SK-N-SH (cell line): ENCODE measurements at places on chromosomes 11 and 22. TPM values are rescaled to one million over a fixed set of nuclear protein-coding genes. Genes with fewer than 3 reads are reported as not detected.
A peak's percentile ranks its signal among the peaks of the same experiment; 100 is the strongest.

Gene ZDHHC13
- polyA plus RNA-seq = 8.2 and 10.2 TPM in 2 replicates

Gene APOL1
- 0.42 and 0.56 TPM in 2 replicates for polyA plus RNA-seq

DNA sequence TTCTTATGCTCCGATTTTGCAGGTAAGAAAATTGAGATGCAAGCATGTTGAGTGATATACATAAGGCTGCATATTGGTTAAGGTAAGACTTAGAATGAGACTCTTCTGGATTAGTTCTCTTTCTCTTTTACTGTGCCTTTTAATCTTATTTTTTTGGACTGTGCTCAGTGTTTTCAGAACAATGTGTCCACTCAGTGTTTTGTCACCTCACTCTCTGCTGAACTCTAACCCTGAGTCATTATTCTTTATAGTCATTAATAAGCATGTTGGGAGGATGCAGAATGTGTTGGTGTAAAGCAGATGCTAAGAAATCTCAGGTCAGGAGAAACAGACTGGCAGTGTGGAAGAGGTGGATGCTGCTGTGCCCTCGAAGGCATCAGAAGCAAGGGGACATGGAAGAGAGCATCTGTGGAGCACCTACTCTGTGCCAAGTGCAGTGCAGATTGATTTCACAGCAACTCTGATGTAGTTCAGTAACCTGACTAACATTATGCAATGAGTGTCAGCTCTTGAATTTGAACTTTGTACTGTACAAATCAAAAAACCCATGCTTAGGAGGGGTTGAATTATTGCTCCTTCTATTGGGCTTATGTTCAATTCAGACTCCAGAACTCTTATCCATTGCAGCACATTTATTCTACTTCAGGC, 80.7 kb upstream of the LARGE1 start:
- peaks cover 4% of the 10 kb centered on the region for H3K36me3 ChIP-seq
- no peaks in the 10 kb centered on the region for H3K27me3 ChIP-seq
- H3K4me1 ChIP-seq = no peaks in the 10 kb centered on the region

DNA sequence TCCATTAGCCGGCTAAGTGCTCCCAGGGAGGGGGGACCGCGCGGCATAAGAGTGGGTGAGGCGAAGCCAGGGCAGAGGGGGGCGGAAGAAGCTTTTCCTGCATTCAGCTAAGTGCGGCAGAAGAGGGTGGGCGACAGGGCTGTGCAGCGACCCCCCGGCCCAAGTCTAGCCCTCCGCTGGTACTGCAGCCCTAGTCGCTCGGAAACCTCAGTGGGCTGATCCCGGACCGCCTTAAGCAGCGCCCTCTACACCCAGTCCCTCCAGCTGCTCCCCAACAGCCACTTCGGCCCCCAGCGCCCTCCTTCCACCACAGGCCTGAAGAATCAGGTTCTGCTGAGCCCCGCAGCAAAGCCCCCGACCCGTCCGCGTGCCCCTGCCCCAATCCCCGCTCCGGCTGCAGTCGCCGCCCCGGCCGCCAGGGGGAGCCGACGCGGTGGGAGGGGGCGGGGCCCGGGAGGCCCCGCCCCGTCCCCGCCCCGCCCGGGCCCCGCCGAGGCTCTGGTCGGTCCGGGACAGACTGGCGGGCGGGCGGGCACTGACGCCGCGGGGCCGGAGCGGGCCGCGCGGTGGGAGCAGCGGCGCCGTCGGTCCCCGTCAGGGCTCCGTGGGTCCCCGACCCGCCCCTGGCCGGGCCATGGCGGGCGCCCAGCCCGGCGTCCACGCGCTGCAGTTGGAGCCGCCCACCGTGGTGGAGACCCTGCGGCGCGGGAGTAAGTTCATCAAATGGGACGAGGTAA, at the start of gene PLCB3:
Gene PLCB3, plus strand, starts transcription at position 515 of the 737 bp plus-strand sequence. Its CDS starts 120 bp downstream, at position 635.
- DNase-seq = peak; percentile 96
- H3K36me3 ChIP-seq = peaks cover 18% of the 10 kb centered on the region; the same call in 1 of the 2 replicates
- H3K4me3 ChIP-seq = peak within 1 kb of the TSS; percentile 90
- H3K27me3 ChIP-seq = no peaks in the 10 kb centered on the region
- peak within 1 kb of the TSS; percentile 32 for H3K27ac ChIP-seq
- H3K4me1 ChIP-seq = peaks cover 32% of the 10 kb centered on the region; the same call in 1 of the 2 replicates

- H3K27ac ChIP-seq = no peak overlapping the region
- H3K4me3 ChIP-seq = no peak overlapping the region
- H3K4me1 ChIP-seq = no peaks in the 10 kb centered on the region; the same call in 1 of the 2 replicates
- no peak for DNase-seq
Observed at GRCh38 chr22:39966470-39966869, 6.3 kb downstream of the TMA7B start.

DNA sequence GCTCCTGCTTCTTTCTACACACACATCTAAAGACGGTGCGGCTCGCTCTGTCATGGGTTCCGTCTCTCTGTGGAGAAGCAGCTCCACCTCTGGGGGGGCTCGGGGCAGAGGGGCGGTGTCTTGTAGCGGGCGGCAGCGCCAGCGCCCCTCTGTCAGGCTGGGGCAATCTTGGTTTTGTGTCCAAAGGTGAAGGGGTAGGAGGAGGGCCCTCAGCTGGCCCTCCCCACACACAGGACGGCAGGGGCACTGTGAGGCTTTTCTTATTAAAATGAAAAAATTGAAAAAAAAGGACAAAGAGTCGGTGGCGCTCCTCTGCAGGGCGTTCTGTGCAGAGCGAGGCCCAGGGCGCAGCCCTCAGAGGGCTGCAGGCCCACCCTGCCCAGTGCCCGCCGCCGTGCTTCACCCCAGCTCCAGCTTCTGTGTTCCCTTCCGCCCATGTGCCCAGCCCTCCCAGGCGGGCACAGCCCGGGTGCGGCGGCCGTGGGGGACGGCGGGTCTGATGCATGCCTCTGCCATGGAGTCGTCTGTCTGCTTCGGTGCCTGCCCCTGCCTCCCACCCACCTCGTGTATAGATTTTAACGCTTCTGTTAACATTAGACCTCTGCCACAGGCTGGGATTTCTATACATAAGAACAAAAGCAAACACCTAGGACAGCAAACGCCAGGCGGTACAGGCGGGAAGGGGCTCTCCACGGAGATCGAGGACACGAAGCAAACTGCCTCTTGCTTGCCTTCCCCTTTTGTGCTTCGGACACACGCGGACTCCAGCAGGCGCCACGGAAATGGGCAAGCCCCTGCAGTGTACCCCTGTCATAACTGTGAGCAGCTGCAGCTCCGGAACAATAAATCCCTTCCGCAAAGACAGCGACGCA, 24.5 kb downstream of the MOB2 start:
- no peak for DNase-seq
- no peaks in the 10 kb centered on the region; the same call in 1 of the 2 replicates for H3K36me3 ChIP-seq
- H3K27me3 ChIP-seq = no peaks in the 10 kb centered on the region
- peaks cover 10% of the 10 kb centered on the region; the same call in 1 of the 2 replicates for H3K4me1 ChIP-seq
